Foreskin fibroblast (primary cell): ENCODE measurements at places on chromosomes 12 and 14.

DNA sequence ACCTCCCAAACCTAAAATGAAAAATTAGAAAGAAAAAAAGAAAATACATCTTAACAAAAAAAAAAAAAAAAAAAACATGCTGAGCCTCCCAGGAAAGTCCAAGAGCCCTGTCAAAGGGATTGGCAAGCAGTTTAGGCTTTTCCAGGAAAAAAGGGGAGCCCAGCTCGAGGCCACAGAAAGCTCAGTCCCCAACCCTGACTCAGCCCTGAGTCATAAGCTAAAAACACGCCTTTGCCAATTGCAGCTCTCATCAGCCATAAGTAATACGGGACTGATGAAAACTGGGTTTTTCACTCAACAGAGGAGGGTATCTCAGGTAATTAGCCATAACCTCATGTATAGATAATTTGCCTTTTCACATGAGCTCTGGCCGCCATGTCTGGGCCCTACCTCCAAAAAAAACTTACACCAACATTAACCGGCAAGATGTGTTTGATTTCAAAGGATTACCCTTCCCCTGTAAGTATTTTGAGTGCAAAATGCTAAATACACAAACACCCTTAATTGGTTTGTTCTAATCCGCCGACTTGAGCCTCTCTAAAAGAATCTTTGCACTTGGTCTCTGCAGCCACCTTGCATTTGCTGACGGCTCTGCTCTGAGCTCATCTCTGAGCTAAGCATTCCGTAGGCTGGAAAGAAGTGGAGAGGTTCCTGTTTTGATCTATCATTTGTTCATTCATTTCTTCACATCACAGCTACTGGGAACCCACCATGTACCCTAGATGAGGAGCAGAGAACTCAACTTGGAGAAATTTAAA is 319.2 kb downstream of the BCL11B start:
- peak; percentile 15 for DNase-seq

DNA sequence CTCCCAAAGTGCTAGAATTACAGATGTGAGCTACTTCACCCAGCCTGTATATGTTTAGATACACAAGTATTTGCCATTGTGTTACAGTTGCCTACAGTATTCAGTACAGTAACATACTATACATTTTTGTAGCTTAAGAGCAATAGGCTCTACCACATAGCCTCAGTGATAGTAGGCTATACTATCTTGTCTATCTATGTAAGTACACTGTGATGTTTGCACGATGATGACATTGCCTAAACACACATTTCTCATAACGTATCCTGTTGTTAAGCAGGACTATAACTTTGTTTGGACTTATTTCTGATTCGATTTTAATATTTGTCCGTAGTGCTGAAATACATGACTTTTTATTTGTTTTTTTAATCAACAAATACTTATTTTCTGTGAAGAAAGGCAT is 129.2 kb downstream of the PCNX1 start:
- no peak for DNase-seq

GRCh38 chr12:106747973-106748436 is 26.5 kb upstream of the RIC8B start:
- no peak for DNase-seq

- no peak for DNase-seq
Measured at GRCh38 chr12:116046039-116046438, 231.5 kb downstream of the MED13L start.

DNA sequence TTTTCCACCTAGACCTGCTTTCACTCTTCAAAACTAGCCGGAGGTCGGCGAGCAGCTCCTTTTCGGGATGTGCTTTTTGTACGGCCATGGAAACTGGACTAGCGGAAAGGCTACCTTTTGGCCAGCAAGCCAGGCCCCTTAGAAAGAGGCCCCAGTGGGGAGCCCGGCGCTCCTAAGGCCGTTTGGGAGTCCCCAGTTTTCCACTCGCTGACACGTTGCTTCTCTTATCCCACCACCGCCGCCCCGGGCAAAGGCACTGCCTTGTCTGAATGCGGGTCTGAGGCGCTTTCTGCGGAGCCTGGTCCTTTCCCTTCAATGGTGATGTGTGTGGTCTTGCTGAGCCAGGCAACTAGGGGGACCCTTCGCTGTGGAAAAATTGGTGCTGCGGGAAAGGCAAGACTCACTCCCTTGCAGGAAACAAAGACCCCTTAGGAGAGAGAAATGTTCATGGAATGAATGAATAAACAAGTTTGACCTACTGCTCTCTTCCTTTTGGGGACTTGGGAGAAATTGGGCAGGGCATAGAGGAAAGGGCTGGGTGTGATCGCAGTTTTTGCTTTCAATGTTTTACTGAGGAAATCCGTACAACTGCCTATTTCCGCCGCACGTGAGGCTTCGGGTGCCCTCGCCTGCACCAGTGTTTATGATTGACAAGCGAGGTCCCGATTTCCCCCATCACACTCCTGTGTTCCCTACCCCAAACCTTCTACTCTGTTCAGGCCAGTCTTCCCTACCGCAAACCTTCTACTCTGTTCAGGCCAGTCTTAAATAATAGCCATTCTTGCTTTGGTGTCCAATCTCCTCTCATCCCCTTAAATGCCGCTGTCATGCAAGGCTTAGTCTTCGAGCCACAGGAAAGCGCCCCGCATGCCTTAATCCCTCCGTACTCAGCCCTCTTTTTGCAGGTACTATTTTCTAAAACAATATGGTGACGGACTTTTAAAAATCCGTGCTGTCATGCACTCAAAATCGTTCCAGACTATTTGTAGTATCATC is 1.0 kb upstream of the SLC38A2 start:
- no peak for DNase-seq

DNA sequence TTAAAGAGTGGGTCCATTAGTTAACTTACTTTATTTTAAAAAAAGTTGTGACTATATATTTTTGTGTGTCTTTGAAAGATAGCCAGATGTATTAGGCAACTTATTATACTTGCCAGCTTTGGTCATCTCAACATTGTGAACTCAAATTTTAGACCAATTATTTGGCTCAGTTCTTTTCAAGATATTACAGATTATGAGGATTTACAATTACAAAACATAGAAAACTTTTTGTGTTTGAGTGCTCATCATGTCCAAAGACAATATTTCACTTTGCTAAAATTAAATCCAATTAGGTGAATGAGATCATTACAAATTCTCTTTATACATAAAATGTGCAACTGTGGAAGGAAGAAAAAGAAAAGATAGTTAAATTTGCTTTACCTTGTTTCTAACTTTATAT is 18.3 kb upstream of the PDE3A start:
- DNase-seq, result no peak

- no peak for DNase-seq
Measured at GRCh38 chr12:90989686-90990111, 15.1 kb downstream of the EPYC start.

GRCh38 chr12:125208942-125209341 is 143.7 kb downstream of the AACS start:
- DNase-seq, result no peak

GRCh38 chr14:68518761-68519670 is 273.9 kb downstream of the ZFP36L1 start:
- peak; percentile 80 for DNase-seq

- no peak for DNase-seq
Measured at GRCh38 chr14:56581041-56581727, 1.6 kb downstream of the TMEM260 start.

DNA sequence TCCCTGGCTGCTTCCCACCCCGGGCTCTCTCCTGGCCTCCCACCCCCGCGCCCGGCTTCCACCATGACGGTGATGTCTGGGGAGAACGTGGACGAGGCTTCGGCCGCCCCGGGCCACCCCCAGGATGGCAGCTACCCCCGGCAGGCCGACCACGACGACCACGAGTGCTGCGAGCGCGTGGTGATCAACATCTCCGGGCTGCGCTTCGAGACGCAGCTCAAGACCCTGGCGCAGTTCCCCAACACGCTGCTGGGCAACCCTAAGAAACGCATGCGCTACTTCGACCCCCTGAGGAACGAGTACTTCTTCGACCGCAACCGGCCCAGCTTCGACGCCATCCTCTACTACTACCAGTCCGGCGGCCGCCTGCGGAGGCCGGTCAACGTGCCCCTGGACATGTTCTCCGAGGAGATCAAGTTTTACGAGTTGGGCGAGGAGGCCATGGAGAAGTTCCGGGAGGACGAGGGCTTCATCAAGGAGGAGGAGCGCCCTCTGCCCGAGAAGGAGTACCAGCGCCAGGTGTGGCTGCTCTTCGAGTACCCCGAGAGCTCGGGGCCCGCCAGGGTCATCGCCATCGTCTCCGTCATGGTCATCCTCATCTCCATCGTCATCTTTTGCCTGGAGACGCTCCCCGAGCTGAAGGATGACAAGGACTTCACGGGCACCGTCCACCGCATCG is 1.8 kb downstream of the KCNA1 start:
- DNase-seq, result no peak

DNA sequence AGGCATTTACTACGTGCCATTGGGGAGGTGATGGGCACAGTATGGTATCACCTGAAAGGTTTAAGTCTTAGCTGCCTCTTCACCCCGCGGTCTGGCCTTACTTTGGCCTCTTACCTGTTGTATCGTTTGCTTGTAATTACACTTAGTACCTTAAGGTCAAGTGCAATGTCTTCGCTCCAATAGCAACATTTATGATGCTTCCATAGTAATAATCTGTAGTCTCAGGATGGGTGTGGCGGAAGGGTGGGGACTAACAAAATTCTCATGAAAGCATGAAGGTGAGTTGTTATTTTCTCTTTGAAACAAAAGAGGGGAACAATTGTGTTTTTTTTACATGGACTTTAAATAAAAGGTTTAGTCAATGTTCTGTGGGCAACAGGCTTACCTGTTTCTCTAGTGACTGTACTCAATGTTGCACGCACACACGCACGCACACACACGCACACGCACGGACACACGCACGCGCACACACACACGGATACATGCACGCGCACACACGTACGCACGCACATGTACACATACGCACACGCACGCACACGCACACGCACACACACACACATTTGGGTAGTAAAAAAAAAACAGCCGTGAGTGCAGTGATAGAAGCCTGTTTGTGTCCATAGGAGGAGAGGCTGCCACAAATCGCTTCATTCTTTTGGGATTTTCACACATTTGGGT is 91.4 kb downstream of the DNAH10 start:
- no peak for DNase-seq

DNA sequence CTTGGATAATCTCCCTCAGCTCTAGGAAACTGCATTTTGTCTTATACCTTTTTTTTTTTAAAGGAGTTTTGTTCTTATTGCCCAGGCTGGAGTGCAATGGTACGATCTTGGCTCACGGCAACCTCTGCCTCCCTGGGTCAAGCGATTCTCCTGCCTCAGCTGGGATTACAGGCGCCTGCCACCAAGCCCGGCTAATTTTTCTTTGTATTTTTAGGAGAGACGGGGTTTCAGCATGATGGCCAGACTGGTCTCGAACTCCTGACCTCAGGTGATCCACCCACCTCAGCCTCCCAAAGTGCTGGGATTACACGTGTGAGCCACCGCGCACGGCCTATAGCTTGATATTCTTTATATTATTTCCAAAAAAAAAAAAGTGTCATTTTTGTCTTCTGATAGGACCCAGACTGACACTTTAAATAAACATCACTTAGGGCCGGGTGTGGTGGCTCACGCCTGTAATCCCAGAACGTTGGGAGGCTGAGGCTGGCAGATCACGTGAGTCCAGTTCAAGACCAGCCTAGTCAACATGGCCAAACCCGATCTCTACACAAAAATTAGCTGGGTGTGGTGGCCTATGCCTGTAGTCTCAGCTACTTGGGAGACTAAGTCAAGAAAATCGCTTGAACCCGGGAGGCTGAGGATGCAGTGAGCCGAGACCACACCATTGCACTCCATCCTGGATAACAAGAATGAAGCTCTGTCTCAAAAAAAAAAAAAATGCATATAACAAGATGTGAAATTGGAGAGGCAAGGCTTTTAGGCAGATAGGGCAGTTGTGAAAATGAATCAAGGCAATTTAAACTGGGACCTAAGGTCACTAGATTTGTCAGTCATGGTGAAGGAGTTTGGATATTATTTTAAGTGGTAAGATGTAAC is 18.4 kb downstream of the SLC2A3 start:
- DNase-seq, result no peak

- DNase-seq, result no peak
Measured at GRCh38 chr14:71474301-71475265, 457.6 kb upstream of the RGS6 start.

DNA sequence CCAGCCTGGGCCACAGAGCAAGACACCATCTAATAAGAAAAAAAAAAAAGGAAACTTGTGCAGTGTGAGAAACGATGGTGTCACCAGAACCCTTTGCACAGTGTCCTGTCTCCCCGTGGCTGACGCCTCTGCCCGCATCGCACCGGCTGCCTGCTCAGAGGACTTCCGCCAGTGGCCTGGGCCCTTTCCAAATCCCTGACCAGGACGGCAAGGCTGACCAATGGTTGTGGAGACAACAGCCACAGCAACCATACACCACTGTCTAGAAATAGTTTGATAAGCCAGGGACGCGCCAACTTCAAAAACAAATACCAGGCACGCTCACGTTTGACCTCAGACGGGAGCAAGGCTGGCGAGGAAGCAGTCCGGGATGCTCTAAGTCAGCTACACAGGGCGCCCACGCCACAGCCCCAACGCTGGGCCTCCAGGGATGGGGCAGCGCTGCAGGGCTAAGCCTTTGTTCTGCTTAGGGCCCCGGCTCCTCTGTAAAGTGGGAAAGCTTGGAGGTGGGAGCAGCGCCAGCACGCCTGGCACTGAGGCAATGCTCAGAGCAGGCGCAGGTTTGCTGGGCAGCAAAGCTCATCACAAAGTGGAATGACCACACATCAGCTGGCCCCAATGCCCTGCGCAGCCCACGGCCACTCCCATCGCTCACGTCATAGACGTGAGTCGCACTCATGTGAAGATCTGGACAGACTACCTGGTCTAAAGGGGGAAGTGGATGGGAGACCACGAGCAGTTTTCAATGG is 12.5 kb downstream of the PGAM5 start:
- no peak for DNase-seq

DNA sequence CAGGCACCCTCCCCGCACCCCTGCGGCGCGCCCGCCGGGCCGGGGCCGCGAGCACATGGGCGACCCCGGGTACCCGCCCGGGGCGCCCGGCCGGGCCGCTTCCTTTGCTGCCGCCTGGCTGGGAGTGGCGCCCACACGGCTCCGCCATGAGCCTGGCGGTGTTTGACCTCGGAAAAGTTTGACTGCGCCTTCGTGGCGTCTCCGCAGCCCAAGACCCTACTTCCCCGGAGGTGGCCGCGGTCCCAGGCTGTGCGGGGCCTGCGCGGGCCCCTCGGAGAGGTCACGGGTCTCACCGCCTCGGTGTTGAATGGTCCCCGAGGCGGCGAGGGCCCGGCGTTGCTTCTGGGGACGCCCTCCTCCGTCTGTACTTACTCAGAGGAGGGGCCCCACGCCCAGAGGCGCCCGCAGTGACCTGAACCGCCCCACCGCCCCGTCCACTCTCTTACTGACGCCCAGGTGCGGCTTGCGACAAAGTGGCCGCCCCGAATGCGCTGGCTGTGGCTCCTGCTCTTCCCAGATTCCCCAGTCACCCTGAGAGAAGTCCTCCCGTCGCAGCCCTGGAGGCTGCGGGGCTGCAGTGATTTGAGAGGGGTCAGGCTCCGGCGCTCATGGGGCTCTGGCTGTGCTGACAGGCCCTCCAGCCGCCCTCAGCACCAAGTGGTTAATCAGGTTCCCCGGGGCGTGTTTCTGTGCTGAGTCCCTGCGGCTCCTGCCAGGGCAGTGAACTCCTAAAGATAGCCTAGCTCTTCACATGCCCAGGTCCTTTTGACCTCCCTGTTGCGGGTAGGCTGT is 5.8 kb downstream of the KMT5A start:
- DNase-seq, result peak; percentile 71
